Epithelial cell of prostate (primary cell): ENCODE measurements at places on chromosomes 2 and 18.

- no peak for DNase-seq
These were observed 23.9 kb downstream of the PTPRM start for GRCh38 chr18:7590826-7591560.

- no peak for DNase-seq
These were observed 102.4 kb downstream of the ALMS1 start for GRCh38 chr2:73488079-73488478.

GRCh38 chr18:3857544-3857943, 407.6 kb downstream of the TGIF1 start:
- no peak for DNase-seq

- no peak for DNase-seq
These were observed 111.5 kb upstream of the ZNF236 start for GRCh38 chr18:76710646-76711520.

GRCh38 chr2:121479882-121480522, 50.7 kb upstream of the RNU4ATAC start:
- DNase-seq = no peak

DNA sequence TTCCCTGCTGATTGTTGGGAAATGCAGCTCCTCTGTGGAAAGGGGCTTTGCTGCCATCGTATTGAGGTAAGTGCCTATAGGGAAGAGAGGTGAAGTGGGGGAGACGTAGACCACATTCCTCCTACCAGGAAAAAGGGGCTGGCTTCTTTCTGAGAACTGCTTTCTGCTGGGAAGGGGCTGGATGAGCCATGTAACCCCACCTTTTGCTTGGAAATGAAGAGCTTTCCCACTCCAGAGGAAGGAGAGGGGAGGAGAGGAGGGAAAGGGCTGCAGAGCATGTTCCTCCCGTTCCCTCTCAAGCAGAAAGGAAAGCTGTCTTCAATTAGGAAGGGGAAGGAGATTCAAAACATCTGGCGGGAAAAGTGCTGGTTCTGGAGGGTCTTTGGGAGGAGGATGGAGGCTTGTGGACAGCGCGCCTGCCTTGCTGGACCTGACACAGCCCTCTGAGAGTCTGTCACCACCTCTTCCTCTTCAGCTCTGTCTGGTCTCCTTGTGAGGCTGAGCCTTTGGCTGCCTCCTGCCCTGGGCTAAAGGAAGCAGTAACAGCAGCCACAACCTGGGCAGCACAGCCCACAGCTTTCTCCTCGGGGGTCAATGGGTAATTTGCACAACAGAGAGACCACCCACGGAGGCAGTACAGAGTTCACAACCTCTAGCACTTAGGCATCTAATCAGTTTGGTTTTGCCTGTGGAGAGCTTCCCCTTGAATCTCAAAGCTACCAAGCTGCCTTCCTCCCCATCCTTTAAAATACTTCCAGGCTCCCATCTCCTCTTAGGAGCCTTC, 410.0 kb upstream of the TNP1 start:
- DNase-seq = no peak

DNA sequence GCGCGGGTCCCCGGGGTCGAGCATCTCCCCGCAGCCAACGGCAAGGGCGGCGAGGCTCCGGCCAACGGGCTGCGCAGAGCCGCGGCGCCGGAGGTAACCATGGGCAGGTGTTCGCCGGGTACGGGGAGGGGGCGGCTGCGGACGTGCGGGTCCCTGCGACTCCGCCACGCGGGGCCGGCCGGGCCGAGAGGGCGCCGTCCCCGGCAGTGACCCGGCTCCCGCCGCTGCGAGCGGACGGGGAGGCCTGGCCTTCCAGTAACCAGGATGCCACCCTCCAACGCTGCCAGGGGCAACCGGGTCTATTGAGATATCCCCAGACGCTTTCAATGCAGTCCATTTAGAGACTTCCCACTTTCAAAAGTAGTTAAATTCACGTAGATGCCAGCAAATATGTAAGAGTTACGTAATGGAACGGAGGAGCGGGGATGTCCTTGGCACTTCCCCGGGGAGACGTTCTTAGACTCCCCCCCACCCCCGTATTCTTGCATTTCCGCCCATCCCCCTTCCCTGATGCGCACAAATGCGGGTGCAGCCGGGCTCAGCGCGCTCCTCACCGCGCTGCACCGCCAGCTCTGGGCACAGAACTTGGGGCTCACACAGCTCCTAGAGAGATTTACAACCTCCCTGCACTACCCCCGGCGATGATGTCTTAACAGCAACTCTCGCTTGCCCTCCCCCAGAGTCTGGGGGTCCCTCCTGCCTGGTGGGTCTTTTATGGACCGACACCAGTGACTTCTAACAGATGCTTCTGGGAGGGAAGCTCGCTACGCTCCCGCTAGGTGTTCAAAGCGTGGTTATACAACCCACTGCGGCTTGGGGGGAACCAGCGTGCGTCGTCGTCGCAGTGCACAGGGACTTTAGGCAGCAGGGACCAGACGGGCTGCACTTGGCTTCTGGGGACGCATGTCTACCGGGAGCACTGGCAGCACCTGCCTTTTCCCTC, 657 bp downstream of the SGPP2 start:
- DNase-seq = no peak

DNA sequence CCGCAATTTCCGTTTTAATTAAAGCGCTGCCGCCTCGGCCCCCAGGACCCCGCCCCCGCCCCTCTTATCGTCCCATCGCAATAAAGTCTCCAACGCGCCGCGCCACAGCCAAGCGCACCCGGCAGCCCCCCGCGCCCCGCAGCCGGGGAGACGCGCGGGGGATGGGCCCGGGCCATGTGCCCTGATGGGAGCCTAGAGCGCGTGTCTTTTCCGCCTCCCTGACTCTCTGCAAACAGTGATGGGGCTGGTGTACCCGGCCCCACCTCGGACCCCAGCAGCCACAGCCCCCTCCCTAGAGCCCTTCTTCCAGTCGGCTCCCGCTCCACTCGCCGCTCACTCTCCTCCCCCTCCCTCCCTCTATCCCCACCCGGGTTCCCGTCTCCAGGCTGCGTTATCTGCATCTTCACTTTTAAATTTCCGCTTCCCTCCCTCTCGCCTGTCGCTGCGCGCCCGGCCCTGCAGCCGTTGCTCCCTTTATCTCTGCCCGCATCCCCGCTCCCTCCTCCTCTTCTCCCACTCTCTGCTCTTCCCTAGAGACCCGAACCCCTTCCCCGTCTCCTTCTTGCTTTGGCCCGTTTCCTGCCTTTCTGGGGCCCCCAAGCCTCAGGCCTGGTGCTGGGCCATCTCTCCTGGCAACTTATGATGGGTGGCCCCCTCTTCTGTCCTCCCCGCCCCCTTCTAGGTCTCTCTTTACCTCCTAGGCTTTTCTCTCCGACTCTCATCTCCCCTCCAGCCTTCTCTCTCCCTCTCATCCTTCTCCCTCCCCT, 524 bp upstream of the FEV start:
- DNase-seq = no peak

DNA sequence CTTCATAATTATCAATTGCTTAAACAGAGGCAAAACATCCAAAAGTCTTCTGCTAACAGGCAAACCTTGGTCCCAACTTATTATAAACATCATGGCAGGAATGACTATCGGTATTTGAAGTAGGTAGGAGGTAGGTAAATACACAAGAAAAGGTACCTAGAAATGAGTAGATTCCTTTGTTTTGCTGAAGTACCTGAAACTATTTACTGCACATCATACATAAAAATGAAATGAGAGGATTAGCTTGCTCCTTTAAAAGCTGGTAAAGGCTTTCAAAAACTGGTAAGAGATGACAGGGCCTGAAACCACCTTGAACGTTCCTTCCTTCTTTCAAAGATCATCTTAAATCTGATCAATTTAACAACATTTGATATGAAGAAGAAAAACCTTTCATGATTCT, 55.2 kb upstream of the MAPRE2 start:
- DNase-seq = no peak

- no peak for DNase-seq
These were observed 36.3 kb downstream of the TGOLN2 start for GRCh38 chr2:85291425-85292023.

DNA sequence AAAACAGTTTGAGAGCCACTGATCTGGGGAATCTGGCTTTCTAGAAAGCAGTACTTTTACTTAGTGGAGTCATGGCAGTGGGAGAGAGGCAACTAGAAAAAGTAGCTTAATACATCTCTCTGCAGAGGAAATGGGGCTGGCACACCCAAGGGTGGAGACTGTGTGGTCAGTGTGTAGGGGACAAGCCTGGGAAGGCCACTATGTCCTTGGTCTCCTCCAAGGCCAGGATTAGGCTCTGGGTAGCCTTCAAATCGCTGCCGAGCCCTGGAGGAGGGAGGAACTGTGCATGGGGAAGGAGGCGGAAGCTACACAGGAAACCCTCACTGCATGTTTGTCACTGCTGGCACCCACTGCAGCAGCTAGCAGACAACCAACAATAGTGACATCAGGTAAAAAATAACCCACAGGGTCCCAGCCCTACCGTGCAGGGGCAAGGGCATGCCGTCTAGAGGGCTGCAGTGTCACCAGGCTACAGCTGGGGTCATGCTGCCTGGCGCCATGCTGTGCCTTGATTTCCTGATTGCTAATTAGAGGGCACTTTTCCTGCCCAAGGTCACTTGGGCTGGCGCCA, 34.8 kb downstream of the LBH start:
- no peak for DNase-seq

- no peak for DNase-seq
These were observed 324.9 kb downstream of the LPIN1 start for GRCh38 chr2:12071318-12071717.

GRCh38 chr2:3285901-3286645, 91.5 kb downstream of the EIPR1 start:
- no peak for DNase-seq

DNA sequence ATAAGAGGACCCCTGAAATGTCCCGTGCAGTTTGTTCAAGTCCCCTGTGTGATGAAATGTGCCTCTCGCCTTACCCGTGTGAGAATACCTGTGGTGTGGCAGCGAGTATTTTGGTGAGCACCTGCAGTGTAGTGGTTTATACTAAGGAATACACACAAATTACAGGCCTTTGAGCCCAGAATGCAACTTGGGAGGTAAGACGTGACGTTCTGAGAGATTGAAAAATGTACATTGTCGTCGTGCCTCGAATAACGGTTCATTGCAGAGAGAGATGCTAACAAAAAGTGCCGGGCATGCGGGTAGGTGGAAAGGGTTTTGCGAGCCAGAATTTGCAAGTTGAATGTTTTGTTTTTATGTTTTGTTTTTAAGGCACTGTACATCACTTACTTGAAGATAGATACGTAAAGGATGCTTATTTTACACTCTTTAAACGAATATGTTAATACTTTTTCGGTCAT, 867 bp downstream of the RBBP8 start:
- no peak for DNase-seq

DNA sequence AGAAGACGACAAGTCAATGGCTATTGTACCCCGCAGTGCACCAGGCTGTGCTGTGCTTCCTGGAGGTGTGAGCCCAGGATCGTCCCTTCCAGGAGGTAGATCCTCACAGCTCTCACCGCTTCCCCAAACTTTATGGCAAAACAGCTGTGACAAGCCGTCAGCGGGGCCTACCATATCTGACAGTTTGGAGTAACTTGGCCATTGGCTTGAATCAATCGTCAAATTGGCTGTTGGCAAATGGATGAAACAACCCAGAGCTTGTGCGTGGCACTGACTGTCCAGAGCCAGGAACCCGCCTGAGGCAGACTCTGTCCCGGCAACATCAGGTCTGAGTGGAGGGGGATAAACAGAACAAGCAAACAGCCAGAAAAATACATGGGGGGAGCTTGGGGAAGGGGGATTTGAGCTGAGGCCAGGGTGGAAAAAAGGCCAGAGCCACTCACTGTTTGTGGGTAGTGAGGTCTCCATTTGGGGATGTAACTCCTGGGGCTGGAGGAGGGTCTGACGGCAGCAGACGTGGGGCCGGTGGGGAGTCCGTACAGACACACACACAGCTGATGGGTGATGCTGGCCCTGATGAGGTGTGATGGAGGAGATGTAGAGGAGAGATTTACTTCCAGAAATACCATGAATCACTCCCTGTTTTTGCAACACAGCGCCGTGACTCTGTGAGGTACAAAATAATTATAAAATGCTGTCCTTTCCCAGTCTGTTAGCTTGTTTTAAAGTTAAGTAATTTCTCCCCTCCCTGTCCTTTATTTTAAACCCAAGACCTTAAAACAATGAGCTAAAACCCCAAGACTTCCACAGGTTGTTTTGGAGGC, 174.8 kb downstream of the TWIST2 start:
- DNase-seq = no peak

- DNase-seq = no peak
These were observed 17.9 kb upstream of the CAVIN2 start for GRCh38 chr2:191864628-191865374.

DNA sequence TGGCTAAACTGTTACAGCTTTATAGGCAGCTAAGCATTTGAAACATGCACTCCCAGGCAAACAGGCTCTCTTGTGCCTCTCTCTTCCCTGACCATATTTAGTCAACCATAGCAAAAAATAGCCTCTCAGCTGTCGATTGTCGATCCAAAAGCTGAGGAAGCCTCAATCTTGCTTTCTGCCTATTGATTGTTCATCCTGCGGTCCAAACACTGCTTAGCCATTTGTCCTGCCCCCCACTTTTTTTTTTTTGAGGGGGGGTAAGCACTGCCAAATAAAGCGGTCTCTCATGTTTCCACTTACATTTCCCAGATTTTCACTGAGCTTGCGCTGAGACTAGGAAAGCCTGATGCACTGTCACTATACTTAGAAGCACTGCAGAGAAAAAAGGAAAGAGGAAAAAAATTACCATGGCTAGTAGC, 90.8 kb downstream of the MIB1 start:
- no peak for DNase-seq

DNA sequence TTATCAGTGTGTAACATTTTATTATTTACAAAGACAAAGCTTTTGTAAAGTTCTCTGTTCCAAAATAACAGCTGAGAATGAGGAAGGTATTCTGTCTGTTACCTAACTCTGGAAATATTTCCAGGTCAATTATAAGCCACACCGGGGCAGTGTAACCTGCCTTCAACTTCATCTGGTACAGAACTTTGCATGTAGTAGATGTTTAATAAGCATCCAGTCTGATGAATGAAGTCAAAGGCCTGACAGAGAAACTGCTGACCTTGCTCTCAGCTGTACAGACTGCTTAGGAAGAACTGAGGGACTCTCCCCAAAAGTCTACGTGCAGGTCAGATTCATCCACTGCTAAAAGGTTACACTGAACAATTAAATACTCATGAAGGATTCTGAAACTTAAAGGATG, 43.3 kb downstream of the WDFY1 start:
- no peak for DNase-seq

DNA sequence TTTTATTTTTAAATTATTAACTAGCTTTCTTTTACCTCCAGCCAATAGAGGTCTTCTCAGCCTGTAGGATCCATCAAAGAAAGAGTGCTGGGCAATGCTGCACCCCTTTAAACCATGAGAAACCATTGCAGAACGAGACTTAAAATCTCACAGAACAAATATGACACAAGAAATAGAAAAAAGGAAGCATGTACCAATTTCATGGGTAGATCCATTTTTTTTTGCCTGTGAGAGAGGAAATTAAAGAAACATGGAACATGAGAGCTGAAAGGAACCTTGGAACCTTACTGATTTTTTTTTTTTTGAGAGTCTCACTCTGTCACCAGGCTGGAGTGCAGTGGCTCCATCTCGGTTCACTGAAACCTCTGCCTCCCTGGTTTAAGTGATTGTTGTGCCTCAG, 14.0 kb downstream of the HRH4 start:
- no peak for DNase-seq
